ENCODE measurements at places on chromosomes 4 and X.
A peak's percentile ranks its signal among the peaks of the same experiment; 100 is the strongest.

DNA sequence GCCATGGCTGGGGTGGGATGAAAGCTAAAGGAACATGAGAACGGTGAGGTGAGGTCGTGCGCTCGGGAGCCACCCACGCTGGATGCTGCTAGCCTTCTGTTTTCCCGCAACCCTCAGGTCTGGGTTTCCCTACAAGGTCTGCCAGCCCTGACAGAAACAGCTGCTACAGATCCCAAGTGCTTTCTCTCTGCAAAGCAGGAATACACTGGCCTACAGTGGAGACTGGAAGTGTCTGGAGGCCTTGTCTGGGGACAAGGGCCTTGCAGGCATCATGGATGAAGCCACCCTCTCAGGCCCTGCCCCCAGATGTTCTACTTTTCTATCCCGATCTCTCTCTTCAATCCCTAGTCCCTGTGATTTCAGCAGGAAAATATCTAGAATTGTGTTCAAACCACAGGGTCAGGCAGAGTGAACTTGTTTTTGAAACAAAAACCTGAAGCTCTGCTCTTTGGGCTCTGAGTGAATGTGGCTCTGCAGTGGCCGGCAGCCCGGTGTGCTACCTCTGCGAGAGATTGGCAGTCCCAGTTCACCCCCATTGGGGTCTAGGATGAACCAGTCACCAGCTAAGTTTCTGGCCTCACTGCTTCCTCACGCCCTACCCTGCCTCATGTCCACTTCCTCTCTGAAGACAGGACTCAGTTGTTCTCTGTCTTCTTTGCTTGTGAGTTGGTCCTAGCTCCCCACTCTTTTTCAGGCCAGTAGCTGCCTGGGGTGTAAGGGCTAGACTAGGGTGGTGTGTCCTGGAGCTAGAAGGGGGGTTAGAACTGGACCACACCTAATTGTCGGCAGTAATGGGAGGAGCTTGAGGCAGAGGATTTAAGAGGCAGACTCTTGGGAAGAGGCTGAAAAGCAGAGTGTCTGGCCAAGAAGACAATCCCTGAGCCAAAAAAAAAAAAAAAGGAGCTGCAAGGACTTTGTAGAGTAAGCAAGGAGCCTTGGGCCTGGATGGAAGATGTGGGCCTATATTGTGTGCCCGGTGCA is 89.6 kb downstream of the RTL5 start:
- DNase-seq = no peak

DNA sequence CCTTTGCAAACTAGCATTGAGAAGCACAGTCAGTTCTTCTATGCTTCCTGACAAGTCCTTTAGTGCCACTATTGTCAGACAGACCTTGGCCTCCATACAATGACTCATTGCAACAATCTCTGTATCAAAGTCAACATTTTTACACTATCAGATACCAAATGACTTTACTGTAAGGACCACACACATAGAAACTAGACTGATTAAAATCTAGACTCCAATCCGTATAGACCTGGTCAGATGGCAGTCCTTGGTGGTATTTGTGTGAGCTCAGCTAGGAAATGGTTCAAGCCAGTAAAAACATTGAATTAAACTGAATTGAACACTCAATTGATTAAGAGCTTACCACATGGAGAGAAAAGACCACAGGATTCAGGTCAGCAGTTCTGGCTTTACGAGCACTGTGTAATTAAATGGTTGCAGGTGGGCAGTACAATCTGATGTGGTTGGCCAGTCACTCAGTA is 549.8 kb upstream of the LCORL start:
- no peak for DNase-seq

GRCh38 chr4:138290805-138291204 is 48.7 kb upstream of the SLC7A11 start:
- no peak for DNase-seq

DNA sequence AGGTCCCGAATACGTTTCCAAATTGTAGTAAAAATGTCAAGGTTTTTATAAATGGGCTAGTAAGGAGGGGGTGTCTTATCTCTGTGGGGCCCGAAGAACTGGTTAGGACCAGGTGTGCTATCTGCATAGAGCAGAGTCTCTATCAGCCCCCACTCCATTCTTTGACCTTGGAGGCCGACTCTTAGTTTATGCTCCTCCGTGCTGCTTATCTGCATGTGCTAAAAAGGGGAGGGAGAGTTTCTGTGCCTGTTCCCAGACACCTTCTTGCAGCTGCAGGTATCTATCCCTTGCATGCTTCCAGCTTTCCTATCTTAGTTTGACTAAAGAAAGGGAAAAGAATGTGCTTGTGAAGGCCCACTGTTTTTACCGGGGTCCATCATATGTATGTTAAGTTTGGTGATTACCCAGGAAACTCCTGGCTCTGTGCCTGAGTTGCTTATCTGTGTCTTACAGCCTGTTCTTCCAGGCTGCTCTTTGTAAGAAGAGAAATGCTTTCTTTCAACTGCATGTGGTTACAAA is 28.6 kb upstream of the NAF1 start:
- no peak for DNase-seq

GRCh38 chrX:41275661-41276609 is 58.0 kb upstream of the DDX3X start:
- DNase-seq = peak; percentile 38

GRCh38 chr4:73600954-73601353 is 19.3 kb downstream of the RASSF6 start:
- no peak for DNase-seq

GRCh38 chr4:24482871-24483270 is 101.5 kb downstream of the DHX15 start:
- DNase-seq = no peak

- peak; percentile 4 for DNase-seq
Observed at GRCh38 chrX:80812176-80812575, 2.5 kb upstream of the BRWD3 start.

GRCh38 chrX:68703846-68704245 is 56.4 kb downstream of the STARD8 start:
- no peak for DNase-seq

DNA sequence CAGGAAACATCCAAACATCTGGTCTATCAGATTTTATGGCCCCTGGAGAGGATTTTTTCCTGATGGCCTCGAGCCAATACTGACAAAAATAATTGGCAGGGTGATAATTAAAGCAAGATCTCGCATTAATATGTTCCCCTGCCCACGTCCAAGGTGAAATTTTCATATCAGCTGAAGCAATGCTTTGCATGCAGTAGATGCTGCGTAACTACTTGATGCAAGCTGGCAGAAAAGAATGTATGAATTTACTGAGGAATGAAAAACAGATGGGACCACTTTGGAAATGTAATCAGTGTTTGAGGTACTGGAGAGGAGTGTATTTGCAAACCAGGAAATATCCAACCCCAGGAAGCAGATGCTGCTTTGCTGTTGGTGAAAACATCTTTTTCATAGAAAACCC is 36.8 kb upstream of the REST start:
- DNase-seq = no peak

DNA sequence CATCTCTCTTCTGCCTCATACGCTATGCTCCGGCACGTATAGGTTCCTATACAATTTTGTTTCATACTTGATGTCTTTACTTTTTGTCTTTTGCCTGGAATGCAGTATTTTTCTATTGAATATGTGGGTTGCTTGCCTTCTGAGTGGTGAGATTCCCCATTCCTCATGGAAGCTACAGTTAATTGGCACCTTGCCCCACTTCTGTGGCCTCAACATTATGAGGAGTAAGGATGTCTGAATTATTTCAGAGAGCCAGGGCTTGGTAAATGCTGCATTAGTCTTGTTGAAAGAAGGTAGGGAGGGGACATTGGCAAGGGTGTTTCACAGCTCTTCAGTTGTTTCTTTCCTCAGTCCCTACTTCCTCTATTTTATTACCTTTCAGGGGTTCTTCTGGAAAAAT is 23.0 kb downstream of the CDKL5 start:
- no peak for DNase-seq

DNA sequence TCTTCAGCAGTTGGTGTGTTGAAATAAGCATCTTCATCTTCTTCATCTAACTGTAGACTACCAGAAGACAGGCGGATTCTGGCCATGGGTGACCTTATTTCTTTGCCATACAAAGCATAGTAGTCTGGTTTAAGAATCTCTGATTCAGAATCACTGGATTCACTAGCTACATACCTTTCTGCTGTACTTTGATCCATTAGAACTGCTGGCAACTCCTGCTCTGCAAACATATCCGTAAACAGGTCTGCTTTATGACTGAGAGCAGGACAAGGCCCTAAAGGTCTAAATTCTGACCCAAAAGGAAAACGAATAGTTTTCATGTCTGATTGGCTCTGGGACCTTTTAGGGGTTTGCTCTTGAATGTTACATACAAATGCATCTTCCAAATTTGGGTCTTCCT is 49.9 kb downstream of the FRMD7 start:
- DNase-seq = no peak

GRCh38 chr4:170589597-170590191 is 499.9 kb upstream of the AADAT start:
- DNase-seq = no peak

GRCh38 chrX:37802028-37802427 is 22.2 kb downstream of the CYBB start:
- no peak for DNase-seq

GRCh38 chr4:55547466-55547770 is 709 bp upstream of the CLOCK start:
- DNase-seq = no peak

- no peak for DNase-seq
Observed at GRCh38 chr4:183129125-183129524, 30.1 kb downstream of the WWC2 start.

GRCh38 chr4:177117256-177117655 is 192.4 kb upstream of the NEIL3 start:
- no peak for DNase-seq

GRCh38 chr4:28317221-28317620 is 1456.6 kb downstream of the STIM2 start:
- no peak for DNase-seq

GRCh38 chr4:84965553-84966381 is 723 bp downstream of the WDFY3 start:
- no peak for DNase-seq

DNA sequence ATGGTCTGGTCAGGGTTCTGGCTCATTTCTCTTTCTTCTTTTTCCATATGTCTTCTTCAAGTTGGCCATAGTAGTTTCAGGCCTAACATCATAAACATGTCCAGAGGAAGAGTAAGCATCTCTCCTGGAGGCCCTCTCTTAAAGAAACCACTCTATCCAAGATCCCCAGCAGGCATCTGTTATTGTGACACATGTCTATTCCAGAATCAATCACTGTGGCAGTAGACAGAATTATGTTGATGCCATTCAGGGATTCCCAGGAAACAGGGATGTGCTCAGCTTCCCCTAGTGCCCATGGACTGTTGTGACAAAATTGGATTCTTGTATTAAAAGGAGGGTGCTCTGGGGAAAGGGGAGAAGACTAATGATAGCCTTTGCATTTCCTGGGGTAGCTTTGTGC is 224.0 kb downstream of the HNRNPD start:
- DNase-seq = no peak
